ENCODE measurements at places on chromosomes 4 and X.

DNA sequence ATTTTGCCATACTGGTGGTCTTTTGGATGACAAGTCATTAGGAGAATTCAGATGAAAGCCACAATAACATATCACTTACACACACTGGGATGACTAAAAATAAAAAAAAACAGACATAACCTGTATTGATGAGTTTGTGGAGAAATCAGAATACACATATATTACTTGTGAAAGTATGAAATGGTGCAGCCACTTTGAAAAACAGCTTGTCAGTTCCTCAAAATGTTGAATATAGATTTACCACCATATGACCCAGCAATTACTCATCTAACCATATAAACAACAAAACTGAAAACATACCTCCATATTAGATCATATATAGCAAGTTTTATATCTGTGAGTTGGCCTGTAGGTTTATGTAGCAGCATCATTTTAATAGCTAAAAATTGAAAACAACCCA lies 608.7 kb downstream of the TLL1 start:
- DNase-seq = no peak

DNA sequence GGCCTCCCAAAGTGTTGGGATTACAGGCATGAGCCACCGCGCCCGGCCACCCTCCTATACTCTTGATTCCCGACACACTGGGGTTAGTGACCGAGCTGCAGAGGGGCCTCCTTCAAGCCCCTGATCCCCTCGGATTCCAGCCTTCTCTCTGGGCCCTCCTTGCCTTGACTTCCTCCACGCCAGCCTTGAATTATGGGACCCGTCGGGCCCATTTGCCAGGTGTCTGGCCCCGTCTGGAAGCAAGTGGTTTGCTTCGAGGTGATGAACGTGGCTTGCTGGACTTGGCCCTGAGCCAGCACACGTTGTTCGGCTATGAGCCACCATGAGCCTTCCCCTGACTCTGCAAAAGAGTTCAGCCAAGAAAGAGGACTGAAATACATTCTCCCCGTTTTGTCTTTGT lies 37.4 kb upstream of the GRPEL1 start:
- DNase-seq = no peak

- no peak for DNase-seq
Observed at GRCh38 chr4:108113229-108113628, 55.5 kb downstream of the LEF1 start.

- no peak for DNase-seq
Observed at GRCh38 chr4:113602646-113603228, 158.8 kb downstream of the CAMK2D start.

DNA sequence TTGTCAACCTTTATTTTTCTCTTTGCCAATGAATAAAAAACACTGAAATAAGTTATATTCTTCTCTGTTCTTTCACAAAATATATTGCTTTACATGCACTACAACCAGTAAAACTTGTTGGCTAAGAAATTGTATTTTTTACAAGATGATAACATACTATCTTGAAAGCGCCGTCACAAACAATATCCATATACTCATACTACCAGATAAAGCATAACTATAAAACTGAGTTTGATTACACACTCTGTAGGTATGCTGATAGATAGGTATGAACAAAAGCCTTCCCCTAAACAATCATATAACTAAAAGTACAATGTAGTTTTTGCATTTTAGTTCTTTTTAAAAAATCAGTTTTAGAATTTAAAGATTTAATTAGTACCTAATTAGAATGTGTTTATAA lies 13.6 kb upstream of the BMP2K start:
- DNase-seq = no peak

DNA sequence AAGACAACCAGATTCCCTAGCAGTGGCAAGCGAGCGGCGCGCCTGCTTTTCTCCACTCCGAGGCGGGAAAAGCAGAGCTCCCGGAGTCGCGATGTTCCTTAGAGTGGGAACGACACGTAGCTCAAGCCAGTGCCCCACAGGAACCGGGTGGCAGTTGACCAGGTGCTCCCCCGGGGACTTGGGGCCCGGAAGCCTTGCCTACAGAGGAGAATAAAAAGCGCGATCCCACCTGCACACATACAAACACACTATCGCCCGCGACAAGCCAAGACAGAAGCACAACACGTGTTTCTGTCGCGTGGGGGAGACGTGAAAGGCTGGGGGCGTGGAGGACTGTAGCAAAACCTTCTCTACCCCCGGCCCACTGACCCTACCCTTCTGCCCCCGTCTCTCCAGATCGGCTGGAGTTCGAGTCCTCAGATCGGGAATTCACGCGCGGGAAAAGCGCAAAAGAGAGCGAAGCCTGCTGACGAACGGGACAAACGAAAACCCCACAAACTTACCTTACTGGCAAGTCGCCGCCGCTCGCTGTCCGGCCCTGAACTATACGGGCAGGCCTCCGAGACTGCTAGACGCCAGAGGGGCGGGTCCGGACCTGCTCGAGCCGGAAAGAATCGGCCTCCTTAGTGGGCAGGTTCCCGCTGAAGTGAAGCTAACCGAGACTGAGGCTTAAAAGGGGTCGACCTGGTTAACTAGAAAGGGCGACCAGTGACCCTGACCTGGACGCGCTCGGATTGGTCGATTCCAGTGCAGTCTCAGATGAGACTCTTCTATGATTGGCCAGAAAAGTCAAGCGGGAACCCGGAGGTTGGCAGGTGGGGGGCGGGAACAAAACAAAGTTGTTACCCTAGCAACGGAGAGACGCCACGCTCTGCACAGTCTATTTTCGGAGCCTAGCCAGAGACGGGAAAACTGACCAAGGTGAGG lies at the start of the genes DNAAF6 and NUP62CL:
DNAAF6 (plus strand) TSS at position 842 of the 927 bp plus-strand sequence. CDS start 6,265 bp downstream, outside the sequence.
NUP62CL (minus strand) TSS at position 664 of the 927 bp plus-strand sequence. CDS start 31,287 bp downstream, outside the sequence.
- peak; percentile 63 for DNase-seq

DNA sequence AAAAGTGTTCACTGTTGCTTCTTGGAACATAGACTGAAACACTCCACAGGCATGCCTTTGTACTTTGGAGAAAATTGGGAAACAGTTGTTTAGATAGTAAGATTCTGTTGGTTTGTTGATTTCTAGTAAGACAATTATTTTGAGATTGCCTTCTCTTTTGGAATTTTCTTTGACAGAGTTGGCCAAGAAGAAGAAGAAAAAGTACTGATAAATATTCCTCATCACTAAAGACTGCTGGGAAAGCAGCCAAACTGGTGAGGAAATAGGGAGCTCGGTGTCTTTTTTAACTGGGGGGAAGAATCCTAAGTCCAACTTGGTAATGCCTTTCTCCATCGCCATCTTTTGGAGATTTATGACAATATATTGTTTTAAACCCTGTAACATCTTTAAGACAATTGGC lies 370.7 kb downstream of the GPAT3 start:
- DNase-seq = no peak

GRCh38 chr4:32768664-32769389 lies 2048.7 kb downstream of the PCDH7 start:
- no peak for DNase-seq

DNA sequence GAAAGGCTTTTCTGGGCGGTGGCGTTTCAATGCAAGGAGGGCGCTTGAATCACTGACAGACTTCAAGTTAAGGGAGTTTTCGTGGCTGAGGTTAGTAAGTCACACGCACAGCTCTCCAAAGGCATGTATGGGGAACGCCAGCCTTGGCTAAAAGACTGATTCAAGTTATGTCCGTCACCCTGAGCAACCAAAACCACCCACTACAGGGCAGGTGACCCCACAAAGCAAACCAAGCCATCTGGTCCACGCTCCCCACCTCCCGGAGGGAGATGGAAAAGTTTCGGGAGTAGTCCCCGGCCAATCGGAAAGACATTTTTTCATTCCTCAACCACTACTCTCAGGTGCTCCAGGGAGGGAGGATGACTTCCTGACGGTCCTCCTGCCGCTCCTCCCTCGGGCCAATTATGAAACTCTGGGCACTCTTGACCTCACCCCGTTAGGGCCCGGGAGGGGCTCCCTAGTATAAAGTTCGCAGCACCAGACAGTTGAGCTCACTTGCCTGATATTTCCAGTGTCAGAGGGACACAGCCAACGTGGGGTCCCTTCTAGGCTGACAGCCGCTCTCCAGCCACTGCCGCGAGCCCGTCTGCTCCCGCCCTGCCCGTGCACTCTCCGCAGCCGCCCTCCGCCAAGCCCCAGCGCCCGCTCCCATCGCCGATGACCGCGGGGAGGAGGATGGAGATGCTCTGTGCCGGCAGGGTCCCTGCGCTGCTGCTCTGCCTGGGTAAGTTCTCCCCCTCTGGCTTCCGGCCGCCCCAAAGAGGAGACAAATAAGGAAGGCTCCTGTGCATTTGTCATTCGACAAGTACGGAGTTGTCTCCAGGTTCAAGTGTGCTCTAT lies at the start of gene EREG:
EREG (plus strand) TSS at position 494 of the 840 bp plus-strand sequence; CDS start at position 658, 164 bp downstream.
- DNase-seq = peak; percentile 50

DNA sequence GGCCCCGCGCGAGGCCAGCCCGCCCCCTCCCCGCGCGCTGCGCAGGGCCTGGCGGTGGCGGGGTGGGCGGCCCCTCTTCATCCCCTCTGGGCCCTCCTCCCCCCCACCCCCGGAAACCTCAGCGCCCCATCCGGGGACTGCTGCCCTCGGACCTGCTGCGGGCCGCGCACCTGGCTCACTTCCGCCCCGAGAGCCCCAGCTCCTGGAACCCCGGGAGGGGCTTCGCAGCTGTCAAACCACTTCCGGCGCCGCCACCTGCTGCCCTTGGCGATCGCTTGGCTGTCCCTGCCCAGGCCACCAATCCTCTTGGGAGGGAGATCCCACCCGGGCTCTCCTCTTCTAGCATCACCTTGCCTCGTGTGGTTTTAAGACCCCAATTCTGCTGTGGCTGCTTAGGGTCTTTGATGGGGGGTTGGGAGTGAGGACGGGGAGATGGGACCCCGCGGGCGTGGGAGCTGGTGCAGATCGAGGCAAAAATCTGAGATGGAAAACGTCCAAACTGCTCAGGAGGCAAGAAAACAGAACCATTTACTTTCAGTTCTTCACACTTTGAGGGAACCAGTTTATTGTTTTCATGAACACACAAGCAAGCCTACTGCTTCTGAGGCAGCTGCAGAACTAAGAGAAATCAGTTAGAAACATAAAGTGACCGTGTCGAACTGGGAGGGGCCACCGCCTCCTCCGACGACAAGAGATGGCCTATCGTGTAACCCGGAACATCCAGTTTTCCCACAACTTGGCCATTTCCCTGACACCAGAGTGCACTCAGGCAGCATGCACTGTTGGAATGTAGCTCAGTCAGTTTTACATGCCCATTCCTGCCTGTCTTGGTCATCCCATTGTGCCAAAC lies 754 bp downstream of the MTMR1 start:
- peak; percentile 56 for DNase-seq

GRCh38 chr4:61192392-61192791 lies 7.7 kb upstream of the ADGRL3 start:
- DNase-seq = no peak

DNA sequence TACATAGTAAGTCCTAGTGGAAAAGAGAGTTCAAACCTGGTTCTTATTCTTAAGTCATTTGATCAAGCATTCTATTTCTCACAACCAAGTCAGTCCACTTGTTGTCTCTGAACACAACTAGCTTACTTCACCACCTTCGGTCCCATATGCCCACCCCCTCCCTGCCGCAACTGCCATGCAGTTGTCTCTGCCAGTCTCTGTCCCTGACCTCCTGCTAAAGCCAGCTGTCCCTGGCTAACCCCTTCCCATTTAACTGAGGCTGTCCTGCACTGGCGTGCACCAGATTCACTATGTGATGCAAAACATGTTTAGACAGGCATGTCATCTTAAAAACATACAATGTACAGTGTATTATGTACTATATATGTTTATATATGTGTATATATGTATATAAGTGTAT lies 12.7 kb downstream of the FRAS1 start:
- DNase-seq = no peak

GRCh38 chr4:13633671-13634070 lies 6.1 kb upstream of the BOD1L1 start:
- DNase-seq = no peak

GRCh38 chrX:8520791-8521190 lies 56.2 kb downstream of the VCX3B start:
- DNase-seq = no peak

DNA sequence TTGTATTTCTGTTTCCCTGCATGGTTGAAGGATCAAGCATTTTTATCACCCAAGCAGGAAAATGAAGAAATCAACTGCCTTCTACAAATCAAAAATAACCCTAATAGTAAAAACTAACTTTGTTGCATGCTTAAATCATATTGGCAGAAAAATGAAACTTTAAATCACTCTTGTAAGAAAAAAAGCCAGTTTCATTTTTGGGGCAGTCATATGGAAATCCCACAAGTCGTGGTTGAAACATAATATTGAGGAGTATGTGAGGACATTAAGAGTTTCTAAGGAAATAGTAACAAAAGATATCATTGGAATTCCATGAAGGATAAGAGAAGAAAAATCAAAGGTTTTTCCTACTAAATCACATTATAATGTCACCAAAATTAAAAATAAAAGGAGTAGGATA lies 8.4 kb downstream of the TEC start:
- no peak for DNase-seq

- no peak for DNase-seq
Observed at GRCh38 chr4:183164963-183165362, 65.9 kb downstream of the WWC2 start.

DNA sequence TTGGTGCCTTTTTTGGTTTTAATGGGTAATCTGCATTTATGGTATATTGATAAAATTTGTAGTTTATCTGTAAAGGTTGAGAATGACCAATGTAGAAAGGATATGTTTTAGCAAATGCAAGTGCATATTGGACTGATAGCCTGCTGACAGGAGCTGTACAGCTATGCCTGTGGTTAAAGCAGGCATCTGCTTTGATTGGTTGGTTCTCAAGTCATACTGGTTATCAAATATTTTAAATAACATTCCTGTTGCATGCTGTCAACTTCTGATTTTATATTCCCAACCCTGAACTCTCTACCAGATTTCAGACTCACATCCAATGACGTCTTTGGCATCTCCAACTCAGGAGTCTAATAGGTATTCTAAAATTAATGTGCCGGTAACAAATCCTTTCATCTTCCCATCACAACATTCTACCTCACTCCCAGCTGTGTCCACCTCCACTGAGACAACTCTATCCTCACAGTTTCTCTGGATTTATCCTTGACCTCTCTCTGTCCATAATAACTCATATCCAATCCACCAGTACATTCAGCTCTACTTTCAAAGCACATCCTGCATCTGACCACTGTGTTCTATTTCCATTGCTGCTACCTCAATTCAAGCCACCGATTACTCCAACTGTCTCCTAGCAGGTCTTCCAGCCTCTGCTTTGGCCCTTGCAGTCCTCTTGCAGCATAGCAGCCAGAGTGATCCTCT lies 125.7 kb downstream of the CAMK2D start:
- no peak for DNase-seq

- no peak for DNase-seq
Observed at GRCh38 chr4:58219179-58219578, 1109.0 kb upstream of the IGFBP7 start.

- DNase-seq = no peak
Observed at GRCh38 chrX:71532078-71532752, 689 bp upstream of the OGT start.

DNA sequence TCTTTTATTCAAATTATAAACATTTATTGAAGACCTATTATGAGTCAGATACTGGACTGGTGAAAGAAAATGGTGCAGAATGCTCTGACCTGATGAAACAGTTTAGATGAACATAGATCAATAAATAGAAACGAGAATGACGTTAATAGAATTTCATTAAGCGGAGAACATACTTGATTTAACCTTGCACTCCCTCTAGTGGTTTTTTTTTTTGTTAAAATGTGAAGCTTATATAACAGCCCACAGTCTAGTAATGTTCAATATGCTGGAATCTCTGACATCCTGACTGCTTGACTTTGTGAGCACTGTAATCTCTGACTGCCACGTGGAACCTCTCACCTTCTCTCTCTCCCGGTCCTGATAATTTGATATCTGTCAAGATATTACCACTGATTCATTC lies 32.3 kb downstream of the HDAC8 start:
- DNase-seq = no peak

GRCh38 chr4:130712038-130712437 lies 1616.1 kb downstream of the C4orf33 start:
- no peak for DNase-seq
